ENCODE measurements at places on chromosomes 7 and 10.

- DNase-seq, result no peak
These were observed 25.1 kb downstream of the RAB18 start for GRCh38 chr10:27529010-27529783.

DNA sequence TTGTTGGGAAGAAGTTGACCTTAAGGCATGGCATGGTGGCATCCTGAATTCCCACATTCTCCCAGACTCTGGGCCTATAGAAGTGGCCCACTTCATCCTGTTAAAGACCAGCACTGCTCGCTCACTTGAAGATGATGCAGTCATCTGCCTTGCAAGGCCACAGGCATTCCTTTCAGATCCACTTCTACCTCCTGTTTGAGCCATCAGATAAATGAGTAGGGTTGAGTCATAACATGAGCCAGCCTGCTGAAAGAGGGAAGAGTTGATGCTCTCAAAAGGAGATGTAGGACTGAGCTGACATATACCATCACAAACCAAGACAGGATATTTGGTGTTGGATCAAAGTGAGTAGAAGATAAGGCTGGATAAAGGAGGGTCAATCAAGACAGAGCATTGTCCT, 1.5 kb upstream of the EBLN1 start:
- no peak for DNase-seq

GRCh38 chr10:70435241-70436085, 6.0 kb downstream of the NODAL start:
- no peak for DNase-seq

DNA sequence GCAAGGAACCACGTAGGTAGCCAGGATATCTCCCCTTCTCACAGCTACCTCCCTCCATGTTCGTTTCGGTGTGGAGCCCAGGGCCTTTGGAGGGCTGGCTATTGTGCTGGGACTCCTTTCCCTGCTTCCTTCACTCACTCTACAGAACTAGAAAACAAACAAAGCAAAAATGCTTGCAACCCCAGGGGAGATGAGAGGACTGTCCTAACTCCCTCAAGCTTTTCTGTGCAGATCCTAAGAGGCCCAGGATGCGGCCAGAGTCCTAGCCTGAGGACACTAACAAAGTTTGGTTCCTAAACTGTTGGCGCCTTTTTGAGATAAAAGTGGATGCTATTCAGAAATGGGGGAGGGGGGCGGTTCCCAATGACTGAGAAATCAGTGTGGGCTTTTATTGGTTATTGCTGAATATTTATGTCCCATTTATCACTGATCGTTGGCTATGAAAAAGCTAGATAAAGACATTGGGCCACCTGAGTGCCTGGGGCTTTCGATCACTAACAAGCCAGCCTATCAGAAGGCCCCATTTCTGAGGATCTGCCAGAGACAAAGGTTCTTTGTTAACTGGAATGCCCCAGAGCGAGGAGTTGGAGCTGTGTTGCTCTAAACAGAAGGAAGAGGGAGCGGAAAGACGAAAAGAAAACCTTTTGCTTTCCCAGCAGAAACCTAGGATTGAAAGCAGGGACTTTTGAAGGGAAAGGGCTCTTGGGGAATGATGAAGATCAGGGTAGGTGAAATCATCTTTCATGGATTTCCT, 95.2 kb upstream of the EGR2 start:
- DNase-seq, result peak; percentile 46

- DNase-seq, result no peak
These were observed 8.7 kb downstream of the GALNTL5 start for GRCh38 chr7:151964951-151965350.

DNA sequence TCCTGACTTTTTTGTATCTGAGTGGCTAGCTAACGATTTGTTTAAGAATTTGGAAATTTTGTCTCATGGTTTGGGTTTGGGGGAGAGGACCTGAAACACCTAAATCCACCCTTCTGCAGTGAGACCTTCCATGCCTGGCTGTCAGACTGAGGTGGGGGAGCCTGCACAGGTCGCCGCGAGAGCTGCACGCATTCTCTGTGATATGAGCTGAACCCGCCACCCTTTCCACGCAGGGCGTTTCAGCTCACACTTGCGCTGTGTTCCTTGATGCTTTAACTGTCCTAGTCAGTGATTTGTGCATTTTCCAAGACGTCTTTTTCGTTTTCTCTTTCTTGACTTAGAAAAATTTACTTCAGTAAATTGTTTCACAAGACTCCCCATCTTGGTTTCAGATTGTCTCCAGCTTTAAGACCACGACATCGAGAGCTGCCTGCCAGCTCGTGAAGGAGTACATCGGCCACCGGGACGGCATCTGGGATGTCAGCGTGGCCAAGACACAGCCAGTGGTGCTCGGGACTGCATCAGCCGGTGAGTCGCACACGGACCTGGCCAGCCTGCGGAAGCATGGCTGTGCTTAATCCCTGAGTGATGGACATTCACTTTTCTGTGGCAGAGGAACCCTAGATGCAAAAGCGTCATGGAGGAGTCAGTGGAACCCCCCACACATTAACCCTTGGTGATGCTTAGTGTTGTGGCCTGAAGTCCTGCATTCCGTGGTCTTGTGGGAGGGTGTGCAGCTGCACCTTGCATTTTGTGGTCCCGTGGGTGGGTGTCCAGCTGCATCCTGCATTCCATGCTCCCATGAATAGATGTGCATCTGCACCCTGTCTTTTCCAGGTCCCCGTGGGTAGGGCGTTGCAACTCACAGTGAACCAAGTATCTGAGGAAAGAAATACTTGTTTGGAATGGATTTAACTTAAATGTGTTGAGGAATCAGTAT, 28.1 kb downstream of the WDR37 start:
- no peak for DNase-seq

DNA sequence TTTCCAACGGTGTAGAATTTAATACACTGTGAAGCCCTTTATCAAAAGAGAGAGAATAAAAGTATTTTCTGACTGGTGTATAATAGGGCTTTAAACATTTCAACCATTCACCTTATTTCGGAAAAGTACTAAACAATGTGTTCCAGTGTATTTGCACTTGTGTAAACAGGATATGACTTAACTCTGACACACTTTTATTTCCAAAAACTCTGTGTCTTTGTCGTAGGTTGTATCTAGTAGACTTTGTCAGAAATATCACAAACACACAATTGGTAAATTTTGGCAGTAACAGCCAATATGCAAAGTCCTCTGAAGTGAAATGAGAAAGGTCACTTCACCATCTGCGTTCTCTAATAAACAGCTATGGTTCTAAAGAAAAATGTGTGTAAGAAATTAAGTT, 10.3 kb upstream of the TSPAN13 start:
- no peak for DNase-seq

DNA sequence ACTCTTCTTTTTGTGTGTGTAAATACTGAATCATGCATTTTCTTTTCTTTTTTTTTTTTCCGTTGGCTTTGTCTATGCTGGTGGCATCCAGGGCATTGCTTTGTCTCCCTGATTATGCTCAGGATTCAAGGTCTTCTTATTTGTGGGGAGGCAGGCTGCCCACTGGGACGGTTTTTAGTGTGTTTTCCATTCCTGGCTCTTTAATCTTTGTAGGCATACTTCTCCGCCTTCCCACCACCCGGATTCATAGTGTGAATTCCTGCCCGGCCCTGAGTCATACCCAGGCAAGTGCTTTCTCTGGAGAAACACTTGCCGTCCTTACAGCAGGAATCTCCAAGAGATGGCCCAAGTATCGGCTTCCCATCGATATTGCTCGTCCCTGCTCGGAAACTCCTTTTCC, 5.2 kb downstream of the ZNF655 start:
- no peak for DNase-seq

GRCh38 chr10:25615926-25616325, 318.1 kb upstream of the MYO3A start:
- no peak for DNase-seq

GRCh38 chr10:49108656-49109055, 6.7 kb downstream of the VSTM4 start:
- no peak for DNase-seq

GRCh38 chr10:124522131-124522932, 60.7 kb downstream of the LHPP start:
- DNase-seq, result no peak

DNA sequence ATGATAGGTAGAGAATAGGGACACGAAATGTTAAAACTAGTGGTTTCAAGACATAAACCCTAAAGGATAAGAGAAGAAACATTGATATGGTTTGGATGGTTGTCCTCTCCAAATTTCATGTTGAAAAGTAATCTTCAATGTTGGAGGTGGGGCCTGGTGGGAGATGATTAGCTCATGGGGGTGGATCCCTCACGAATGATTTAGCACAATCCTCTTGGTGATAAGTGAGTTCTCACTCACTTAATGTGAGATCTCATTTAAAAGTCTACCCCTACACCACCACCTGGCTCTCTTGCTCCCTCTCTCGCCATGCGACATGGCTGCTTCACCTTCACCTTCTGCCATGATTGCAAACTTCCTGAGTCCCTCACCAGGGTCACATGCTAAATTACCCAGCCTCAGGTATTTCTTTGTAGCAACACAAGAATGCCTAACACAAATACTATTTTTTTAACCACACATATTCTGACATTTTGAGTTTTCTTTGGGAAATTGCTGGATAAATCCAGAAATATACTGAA, 242.4 kb upstream of the PHF14 start:
- no peak for DNase-seq

DNA sequence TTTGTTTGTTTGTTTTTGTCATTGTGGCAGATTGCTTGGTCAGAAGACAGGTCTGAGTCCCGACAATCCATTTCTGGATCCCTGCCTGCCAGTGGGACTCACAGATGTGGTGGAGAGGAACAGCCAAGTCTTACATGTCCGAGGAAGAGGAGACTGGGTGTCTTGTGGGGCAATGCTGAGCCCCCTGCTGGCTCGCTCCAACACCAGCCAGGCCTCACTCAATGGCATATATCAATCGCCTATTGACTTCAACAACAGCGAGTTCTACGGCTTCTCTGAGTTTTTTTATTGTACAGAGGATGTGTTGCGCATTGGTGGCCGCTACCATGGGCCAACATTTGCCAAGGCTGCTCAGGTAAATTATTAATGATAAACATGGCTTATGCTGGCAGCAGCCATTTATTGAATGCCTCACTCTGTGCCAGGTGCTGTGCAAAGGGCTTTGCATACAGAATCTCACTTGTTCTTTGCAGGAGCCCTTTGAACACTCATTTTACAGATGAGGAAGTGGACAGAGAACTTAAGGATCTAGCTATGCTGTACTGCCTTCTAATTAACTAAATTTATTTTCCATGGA, 33.3 kb downstream of the COX15 start:
- DNase-seq, result no peak

DNA sequence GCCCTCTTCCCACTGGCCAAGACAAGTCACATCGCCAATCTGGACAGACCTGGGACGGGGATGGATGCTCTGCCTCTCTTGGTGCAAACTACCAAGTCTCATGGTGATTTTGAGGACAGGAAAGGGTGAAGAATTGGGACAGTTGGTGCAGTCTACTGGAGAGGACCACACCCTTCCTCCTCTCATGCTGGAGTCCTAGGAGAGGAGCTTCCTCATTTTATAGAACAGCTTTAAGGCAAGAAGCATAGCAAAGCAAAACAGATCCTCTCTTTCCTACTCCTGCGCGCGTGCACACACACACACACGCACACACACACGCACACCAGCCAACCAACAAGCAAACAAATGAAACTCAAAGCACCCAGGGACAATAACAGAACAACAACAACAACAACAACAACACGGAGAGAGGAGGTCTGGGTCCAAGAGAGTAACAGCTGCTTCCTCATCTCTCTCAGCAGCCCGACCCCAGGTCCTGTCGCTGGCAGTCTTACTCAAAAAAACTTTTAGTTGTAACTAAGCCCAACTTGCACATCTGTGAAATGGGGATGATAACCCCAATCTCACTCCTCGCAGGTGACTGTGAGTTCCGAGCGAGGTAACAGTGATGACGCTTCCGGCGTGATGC, 83.4 kb downstream of the TMEM178B start:
- DNase-seq, result no peak

DNA sequence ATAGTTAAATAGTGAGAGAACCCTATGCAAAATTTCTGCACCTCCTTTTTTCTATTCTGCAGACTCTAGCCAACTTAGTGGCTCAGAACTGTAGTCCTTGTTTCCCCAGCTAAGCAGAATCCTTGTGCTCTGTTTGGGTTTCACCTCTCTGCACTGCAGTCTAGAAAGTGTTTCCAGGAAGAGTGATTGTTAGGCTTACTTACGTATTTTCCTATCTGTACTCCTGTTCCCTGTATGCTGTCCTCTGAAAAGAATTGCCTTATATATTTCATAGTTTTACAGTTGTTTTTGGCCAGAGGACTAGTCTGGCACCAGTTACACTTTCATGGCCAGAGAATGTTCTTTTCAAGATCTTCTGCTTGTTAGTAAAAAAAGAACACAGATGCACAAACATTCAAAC, 154.6 kb upstream of the POT1 start:
- no peak for DNase-seq

- no peak for DNase-seq
These were observed 180.9 kb downstream of the ADAM12 start for GRCh38 chr10:126207313-126207771.

DNA sequence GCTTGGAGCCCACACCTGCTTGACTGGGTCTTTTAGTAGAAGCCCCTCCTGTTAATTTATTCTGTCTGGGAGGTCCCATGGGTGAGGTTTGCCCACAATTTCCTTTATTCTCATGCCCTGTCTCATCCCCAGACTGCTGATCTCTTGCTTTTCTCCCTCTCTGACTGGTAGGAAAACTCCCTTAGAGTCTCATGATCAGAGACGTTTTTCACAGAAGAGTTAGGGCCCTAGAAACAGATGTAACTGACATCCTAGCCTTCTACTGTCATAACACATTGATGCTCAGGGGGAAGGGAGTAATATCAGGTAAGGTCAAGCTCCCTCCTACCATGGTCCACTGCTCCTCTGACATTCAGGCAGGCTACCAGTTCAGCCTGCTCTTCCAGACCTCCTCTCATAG, 43.7 kb upstream of the WASL start:
- DNase-seq, result no peak

GRCh38 chr10:43202224-43202656, 64.0 kb downstream of the CSGALNACT2 start:
- no peak for DNase-seq

DNA sequence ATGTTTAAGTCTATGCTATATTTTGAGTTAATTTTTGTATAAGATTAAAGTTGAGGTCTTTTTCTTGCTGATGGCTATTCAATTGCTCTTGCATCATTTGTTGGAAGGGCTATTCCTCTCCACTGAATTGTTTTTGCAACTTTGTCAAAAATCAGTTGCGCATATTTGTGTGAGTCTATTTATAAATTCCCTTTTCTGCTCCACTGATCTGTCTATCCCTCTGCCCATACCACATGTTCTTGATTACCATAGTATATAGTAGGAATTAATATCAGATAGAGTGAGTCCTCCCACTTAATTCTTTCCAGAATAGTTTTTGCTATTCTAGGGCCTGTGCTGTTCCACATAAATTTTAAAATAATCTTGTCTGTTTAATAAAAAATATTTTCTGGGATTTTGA, 152.4 kb upstream of the ADCY1 start:
- DNase-seq, result no peak

DNA sequence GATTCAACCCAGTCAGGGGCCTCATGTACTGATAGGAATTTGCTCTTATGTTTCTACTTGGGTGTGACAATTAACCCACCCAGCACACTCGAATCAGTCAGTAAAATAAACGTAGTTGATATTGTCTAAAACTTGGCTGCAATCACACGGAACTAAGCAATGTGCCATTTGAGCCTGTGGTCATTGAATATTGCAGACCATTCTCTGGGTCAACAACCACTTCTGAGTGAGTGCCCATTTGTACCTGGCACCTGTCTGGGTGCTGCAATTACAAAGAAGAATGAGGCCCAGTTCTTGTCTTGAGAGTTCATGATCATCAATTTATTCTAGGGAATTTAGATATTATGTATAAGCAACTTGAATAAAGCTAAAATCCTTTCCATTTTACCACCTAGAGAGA, 29.8 kb downstream of the NPY start:
- DNase-seq, result no peak
